Left ventricle myocardium inferior (tissue), 1 donor: ENCODE measurements at places on chromosomes 11 and 22.

DNA sequence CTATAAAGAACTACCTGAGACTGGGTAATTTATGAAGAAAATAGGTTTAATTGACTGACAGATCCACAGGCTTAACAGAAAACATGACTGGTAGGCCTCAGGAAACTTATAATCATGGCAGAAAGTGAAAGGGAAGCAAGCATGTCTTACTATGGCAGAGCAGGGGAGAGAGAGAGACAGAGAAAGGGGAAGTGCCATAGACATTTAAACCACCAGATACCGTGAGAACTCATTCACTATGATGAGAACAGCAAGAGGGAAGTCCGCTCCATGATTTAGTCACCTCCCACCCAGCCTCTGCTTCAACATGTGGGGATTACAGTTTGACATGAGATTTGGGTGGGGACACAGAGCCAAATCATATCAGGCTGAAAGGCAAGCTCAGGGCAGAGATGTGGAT lies 327.1 kb upstream of the DDI1 start:
- no peak for DNase-seq

- no peak for DNase-seq
Measured at GRCh38 chr11:59291228-59291627, 67.5 kb upstream of the OR5AN1 start.

GRCh38 chr22:45845076-45845487 lies 131.9 kb downstream of the WNT7B start:
- DNase-seq, result no peak

DNA sequence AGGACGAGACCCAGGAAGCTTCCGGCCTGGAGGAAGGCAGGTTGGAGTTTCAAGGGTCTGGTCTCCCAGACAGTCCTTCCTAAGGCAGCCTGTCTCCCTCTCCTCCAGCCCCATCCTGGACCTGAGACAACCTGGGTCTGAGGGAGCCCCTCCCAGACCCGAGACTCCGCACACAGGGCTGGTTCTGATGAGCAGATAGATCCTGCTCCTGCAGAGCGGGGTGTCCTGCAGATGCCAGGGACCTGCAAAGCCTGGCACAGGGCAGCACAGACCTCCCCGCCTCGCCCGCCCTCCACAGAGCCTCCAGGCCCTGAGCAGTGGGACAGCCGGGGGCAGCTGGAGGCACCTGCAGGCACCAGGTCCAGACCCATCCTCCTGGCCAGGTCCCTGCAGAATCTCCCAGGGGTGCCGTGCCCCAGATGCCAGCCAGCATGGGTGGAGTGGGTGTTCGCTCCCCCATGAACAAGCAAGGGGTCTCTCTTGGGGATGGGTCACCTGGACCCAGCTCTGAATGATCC lies 7.8 kb downstream of the PIM3 start:
- peak; percentile 23 for DNase-seq

DNA sequence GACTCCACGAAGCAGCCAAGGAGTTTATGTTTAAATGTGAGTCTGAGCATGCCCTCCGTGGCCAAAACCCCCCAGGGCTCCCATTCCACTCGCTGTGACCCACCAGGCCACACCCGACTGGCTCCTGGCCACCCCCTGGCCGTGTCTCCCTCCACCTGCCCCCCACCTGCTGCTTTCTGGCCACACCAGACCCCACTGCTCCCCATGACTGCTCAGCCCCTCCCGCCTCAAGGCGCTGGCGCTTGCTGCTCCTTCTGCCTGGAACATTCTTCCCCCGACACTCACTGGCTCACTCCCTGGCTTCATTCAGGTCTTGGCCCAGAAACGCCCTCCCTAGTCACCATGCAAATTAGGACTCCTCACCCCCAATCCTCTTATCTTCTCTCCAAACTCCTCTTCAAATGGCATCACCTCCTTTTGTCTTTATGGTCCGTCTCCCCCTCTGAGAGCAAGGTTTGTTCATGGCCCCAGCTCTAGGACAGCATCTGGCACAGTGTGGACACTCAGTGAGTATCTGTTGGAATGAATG lies 72.2 kb downstream of the EFCAB6 start:
- no peak for DNase-seq

- DNase-seq, result no peak
Measured at GRCh38 chr11:26860091-26860780, 133.7 kb upstream of the FIBIN start.

DNA sequence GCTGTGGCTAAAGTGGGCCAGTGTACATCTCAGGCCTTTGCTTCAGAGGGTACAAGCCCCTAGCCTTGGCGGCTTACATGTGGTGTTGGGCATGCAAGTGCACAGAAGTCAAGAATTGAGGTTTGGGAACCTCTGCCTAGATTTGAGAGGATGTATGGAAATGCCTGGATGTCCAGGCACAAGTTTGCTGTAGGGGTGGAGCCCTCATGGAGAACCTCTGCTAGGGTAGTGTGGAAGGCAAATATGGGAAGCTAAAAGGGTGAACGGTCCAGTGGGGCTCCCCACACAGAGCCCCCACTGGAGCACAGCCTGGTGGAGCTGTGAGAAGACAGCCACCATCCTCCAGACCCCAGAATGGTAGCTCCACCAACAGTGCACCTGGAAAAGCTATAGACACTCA lies 28.5 kb upstream of the PGR start:
- no peak for DNase-seq

- DNase-seq, result no peak
Measured at GRCh38 chr22:19321757-19322156, 30.2 kb upstream of the CLTCL1 start.

DNA sequence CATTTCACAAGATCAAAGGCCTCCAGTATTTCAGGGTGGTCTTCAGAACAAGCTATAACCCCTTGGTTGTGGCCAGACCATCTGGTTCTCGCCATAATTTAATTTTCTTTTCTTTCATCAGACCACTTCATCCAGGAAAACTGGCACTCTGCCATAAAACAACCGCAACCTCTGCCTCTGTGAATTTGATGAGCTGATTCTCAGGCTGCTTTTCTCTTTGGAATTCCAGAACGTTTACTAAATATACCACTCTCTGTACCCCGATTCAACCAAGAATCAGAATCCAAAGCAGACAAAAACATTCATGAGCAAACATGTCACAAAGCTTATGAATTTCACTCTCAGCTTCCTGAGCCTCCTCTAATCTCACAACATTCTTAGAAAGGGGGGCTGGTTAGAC lies 331.8 kb upstream of the SYN3 start:
- no peak for DNase-seq

- no peak for DNase-seq
Measured at GRCh38 chr11:55967914-55968313, 1.8 kb downstream of the OR10AG1 start.

GRCh38 chr22:23565305-23565914 lies 14.7 kb downstream of the IGLL1 start:
- no peak for DNase-seq

- DNase-seq, result no peak
Measured at GRCh38 chr22:24925586-24926427, 20.7 kb downstream of the LHFPL7 start.

GRCh38 chr11:75771646-75772410 lies 3.2 kb downstream of the DGAT2 start:
- no peak for DNase-seq

GRCh38 chr11:44993971-44994704 lies 43.5 kb upstream of the TP53I11 start:
- no peak for DNase-seq

GRCh38 chr22:38572065-38572464 lies 2.1 kb upstream of the DMC1 start:
- no peak for DNase-seq

- no peak for DNase-seq
Measured at GRCh38 chr11:46352063-46352841, 5.0 kb downstream of the DGKZ start.

DNA sequence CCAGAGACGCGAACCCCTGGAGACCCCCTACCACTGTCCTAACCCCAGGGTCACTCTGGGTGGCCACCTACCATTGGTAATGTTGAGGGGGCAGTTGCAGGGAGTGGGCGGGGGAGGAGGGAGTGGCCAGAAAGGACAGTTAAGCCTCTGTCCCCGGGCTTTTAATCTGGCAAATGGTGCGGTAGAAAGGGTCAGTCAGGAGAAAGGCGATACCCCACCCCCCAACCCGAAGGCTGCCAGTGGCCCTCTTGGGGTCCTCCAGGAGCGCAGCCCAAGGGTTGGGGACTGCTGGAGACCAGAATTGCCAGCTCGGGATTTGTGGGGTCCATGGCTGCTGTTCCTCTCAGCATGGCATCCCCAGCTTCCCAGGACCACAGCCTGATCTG lies 742 bp downstream of the P2RY2 start:
- DNase-seq, result no peak

DNA sequence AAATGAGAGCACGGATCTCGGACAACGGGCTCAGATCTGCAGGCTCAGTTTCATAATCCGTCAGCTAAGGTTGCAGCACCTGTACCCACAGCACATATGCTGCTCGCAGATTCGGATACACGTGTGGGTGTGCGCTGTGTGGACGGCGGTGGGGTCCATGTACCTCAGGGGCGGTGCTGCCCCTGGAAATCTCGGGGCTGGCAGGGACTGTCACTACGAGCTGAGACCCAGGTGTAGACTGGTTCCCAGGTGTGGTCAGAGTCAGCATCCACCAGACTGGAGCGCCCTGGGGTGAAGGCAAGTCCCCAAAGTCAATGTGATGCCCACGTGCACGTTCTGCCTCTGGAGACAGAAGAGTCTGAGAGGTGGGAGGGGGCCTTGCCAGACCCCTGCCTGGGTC lies 989.3 kb downstream of the BRD1 start:
- DNase-seq, result no peak

DNA sequence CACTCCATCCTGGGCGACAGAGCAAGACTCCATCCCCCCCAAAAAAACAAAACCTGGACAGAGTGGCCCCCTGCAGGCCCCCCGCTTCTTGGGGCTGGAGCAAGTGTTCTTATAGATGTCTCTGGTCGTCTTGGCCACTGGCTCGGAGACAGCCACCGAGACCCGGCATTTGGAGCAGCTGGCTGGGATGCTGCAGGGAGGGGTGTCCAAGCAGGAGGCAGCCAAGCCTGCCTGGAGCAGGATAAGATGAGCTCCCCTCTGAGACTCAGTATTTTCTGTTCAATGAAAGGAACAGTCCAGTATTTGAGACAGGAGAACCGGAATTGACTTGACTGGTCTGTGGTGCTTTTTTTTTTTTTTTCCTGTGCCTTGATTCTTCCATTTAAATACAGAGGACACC lies 44.5 kb downstream of the BCR start:
- no peak for DNase-seq

DNA sequence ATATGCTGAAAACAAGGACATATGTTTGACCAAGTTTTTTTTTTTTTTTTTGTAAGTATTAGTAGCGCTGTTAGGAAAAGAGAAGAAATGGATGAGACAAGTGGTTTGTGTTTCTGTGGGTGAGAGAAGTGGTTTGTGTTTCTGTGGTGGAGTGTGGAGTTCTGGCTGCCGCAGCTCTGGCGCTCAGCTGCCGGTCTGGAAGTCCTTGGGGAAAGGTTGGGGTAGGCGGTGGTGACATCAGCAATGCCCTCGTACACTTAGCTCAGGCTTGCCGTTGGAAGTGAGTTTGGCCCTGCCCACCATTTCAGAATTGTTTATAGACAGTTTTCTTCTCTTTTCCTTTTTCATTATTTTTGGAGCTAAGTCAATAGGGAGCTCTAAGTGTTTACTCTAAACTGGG lies 116.6 kb downstream of the TBC1D22A start:
- no peak for DNase-seq

DNA sequence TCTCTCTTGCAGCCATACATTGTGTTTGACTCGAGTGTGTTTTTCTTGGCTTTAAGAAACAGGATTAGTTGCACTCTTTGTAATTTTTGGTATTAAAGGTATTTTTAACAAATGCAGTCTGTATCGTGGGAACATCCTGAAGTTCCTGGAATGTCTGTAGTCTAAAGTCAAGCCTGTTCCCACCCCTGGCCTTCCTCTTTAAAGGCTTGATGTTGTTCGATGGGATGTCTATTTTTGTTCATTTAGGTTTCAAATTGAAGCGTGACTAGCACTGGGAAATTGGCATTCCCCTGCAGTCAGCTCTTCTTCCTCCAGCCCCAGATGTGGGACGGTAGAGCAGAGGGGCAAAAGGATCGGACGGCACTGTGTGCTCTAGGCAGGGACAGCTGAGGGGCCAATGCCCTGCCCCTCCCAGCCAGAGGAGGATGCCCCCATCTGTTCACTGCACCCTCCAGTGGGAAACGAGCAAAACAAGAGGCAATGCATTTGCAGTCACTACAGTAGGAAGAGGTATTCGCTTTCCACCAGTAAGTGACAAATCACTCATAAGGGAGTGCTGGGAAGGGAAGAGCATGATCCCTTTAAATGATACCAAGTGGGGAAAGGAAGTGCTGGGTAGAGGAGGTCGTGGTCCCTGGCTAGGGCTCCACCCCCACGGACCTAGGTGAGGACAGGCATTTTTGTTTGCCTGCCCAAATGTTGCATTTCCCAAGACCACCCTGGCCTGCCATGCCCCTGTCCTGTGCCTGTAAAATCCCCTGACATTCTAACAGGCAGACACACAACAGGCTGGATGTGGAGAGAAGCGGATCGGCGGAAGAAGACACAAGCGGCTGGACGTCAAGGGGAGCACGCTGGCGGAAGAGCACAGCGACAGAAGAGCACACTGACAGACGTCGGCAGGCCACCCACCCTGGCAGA lies 47.4 kb upstream of the SEPTIN5 start:
- DNase-seq, result no peak

GRCh38 chr11:94815705-94816344 lies 47.7 kb downstream of the AMOTL1 start:
- no peak for DNase-seq

GRCh38 chr11:122851366-122851966 lies 13.2 kb downstream of the CRTAM start:
- DNase-seq, result no peak

- DNase-seq, result no peak
Measured at GRCh38 chr11:76761718-76762355, 21.3 kb upstream of the TSKU start.

GRCh38 chr22:46959369-46959768 lies 196.9 kb downstream of the TBC1D22A start:
- DNase-seq, result no peak

DNA sequence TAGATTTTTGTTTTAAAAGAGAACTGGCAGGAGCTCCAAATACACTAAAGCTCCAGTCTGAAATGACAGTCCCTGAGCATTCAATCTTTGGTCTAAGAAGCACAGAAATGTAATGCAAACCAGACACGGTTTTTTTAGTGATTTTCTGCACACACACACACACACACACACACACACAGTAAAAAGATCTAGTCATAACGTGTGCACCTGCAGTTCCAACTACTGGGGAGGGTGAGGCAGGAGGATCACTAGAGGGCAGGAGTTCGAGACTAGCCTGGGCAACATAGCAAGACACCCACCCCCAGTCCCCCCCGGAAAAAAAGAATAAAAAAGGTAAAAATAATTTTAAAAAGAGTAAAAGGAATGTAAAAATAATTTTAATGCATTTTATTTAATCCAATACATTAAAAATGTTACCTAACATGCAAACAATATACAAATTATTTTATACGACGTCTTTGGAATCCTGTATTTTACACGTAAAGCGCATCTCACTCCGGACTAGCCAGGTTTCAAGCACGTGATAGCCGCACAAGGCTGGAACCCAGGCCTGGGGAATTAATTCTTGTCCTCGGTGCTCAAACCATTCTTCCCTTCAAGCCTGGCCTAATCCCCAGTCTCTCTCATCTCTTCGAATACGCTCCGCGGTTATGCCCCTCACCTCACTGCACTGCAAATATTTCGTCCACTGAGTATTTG lies 762 bp upstream of the TBC1D22A start:
- no peak for DNase-seq
